ENCODE measurements at places on chromosomes 12 and 14. TPM values are rescaled to one million over a fixed set of nuclear protein-coding genes. Genes with fewer than 3 reads are reported as not detected.

CMA1 gene
- 0.84 TPM for total RNA-seq

CLEC4C gene
- total RNA-seq, result not detected

LBHD2 gene
- total RNA-seq, result not detected

SLC38A4 gene
- not detected for total RNA-seq

ADAM21 gene
- not detected for total RNA-seq

SPIC gene
- total RNA-seq, result not detected

AJUBA gene
- 13.4 TPM for total RNA-seq

STYK1 gene
- total RNA-seq, result 0.56 TPM

SDR9C7 gene
- total RNA-seq, result not detected

AVPR1A gene
- 59.0 TPM for total RNA-seq

ANO4 gene
- 1.0 TPM for total RNA-seq
